Endodermal cell (in vitro differentiated cells): ENCODE measurements at places on chromosomes 16 and 17. TPM values are rescaled to one million over a fixed set of nuclear protein-coding genes. Genes with fewer than 3 reads are reported as not detected.

GRCh38 chr17:2084036-2084765 is 29.3 kb downstream of the HIC1 start:
- DNase-seq = no peak

DNA sequence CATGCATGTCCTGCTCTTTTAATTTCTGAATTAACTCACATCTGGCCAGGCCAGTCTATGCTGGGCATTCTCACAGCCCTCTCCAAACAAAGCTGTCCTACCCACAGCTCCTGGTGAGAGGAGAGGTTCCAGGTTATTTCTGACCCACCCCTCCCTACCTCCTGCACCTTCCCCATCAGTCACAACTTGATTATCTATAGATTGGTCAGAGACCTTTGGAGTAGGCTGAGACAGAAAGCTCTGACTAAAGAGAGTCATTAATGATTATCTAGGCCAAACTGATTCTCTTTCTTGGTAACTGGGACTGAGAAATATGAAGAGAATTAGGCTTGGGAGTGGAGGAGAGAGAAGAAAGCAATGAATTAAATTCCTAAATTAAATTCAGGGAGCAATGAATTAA is 1.4 kb upstream of the KRT222 start:
- DNase-seq = no peak

GRCh38 chr16:83676086-83676485 is 131.7 kb upstream of the HSBP1 start:
- DNase-seq = no peak

DNA sequence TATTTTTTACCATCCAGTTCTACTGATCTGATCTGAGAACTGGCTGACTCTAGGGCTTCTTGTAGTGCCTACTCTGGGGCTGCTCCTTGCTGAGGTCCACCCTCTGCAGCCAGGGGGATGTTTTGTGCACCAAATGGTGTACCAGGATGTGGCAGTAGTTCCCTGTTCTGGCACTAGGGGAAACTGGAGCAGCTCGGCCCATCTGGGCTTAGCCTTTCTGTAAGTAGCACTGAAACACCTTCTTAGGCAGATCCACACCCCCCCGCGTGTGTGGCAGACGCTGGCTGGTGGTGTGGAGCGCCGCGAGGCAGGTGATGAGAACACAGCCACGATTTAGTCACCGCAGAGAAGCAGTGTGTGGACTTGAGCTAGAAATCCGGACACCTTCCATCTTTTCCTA is 17.0 kb downstream of the DUSP14 start:
- DNase-seq = peak; percentile 94

- DNase-seq = no peak
Observed at GRCh38 chr16:58906981-58907715, 173.0 kb upstream of the GOT2 start.

DNA sequence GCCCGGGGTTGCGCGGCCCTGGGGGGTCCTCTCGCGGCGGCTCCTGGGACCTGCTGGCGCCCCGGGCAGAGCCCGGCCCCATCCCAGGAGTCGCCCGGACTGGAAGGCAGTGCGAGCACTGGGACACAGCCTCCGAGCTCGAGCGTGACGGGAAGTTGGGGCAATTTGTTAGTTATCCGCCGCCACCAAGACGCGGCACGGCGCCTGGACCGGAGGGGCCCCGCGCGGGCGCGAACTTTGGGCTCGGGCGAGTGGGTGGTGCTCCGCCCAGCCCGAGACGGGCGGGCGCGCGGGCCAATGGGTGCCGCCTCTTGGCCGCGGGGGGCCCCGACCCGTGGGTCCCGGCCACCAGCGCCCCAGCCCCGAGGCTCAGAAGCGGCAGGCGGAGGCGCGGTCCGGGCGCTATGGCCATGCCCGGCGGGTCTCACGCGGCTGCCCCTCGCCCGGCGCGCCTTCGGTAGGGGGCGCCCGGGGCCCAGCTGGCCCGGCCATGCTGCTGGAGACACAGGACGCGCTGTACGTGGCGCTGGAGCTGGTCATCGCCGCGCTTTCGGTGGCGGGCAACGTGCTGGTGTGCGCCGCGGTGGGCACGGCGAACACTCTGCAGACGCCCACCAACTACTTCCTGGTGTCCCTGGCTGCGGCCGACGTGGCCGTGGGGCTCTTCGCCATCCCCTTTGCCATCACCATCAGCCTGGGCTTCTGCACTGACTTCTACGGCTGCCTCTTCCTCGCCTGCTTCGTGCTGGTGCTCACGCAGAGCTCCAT is at the start of gene ADORA2B:
TSS of gene ADORA2B (plus strand) at position 372 of the 768 bp plus-strand sequence. CDS start at position 491, 119 bp downstream.
- DNase-seq = peak; percentile 95

- no peak for DNase-seq
Observed at GRCh38 chr16:5188318-5188988, 90.9 kb upstream of the EEF2KMT start.

DNA sequence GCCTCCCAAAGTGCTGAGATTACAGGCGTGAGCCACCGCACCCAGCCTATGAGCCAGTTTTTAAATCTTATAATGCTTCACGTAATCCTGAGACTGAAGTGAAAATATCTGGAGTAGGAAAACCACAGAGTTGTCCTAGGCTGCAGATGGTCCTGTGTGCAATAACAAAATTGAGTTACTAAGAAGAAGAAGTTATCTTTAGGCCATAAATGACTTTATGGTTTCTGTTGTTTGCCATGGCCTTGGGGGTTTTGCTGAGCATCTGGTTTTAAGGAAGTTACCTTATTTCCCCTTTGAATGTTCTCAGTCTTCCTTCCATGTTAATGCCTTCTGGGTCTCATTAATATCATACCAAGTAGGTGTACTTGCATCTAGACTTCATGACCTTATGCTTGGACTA is 16.5 kb downstream of the NMT1 start:
- DNase-seq = no peak

- no peak for DNase-seq
Observed at GRCh38 chr17:8695916-8696415, 48.7 kb downstream of the CCDC42 start.

DNA sequence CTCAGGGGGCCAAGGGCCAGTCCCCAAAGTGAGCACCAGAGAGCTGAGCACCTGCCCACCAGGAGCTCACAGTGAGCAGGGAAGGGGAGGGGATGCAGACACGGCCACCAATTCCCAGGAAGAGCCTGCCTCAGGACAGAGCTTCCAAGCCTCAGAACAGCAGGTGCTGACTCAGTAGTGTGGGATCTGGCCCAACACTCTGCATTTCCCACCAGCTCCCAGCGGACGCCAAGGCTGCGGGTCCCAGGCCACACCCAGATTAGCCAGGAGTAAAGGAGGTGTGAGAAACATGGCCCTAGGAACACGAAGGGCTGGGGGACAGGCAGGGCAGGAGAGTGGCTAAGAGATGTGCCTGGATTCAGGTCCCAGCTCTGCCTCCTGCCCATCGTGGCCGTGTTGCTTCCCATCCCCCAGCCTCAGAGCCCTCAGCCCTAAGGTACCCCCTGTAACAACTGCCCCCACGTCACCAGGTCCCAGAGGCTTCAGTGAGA is 28.4 kb upstream of the EIF1 start:
- DNase-seq = peak; percentile 66

DNA sequence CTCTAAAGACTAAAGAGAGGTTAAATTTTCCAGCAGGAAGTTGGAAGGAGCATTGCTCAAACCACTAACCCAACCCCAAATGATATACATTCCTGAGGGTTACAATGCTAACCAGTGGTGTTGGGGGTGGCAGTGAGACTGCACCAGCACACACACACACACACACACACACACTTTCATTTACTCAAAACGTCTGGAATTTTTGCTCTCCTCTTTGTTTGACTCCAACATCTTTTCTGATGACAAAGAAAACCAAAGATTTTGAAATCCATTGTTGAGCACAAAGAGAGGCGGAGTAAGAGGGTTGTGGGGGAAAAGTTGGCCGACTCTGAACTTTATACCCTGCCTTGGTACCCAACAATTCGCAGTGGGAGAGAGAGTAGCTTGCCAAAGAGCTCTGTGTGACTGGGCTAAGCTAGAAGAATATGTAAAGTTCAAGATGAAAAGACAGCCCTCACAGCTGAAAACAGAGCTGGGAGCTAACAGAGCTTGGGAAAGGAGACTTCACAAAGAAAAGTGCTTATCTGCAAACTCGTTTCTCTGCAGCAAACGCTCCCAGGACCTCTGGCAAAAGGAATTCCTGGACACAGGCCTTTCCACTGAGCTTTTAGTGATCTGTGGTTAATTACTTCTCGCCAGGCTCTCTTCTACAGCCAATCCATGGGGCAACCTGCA is 426.0 kb upstream of the CDH11 start:
- DNase-seq = peak; percentile 69

DNA sequence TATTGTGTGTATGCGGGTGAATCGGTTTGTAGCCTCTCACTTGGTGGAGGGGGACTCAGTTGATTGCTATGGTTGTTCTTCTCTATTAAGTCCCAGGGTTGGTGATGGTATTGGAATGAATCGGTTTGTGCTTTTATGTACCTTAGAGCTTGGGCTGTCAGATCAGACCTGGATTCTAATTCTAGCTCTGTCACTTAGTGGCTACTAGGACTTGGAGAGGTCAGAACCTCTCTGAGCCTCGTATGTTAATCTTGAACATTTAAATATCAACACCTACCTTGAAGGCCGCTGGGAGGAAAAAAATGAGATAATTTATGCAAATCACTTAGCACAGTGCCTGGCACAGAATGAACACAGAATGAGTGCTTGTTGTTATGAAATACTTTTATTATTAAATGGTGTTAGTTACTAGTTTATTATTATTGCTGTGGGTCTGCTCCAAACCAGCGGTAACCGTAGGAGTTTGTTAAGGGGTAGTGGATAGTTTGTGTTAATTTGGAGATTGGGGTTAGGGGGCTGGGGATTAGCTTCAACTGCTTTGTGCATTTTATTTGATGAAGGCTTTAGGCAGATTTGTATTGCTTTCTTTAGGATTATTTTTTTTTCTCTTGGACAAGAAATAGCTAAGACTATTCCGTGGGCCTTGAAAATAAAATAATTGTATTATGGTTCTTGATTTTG is 3.5 kb downstream of the KDM6B start:
- DNase-seq = no peak

- DNase-seq = no peak
Observed at GRCh38 chr16:84742641-84743092, 42.9 kb downstream of the USP10 start.

DNA sequence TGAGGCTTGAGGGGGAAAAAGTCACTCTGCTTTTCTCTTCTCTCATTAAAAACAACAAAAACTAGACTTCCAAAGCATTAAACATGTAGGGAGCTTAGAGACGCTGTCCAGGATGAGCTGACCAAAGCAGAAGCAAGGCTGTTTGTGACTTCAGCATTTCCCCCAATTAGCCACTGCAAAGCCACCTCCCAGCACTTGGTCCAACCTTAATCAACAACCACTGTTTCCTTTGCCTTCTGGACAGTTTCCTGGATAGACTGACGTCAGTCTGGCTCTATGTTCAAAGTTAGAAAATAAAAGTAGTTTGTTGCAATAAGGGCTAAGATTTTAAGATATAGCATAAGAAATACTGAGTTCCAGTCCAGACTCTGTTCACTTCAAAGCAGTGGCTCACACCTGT is 3.1 kb downstream of the TMEM231 start:
- DNase-seq = no peak

DNA sequence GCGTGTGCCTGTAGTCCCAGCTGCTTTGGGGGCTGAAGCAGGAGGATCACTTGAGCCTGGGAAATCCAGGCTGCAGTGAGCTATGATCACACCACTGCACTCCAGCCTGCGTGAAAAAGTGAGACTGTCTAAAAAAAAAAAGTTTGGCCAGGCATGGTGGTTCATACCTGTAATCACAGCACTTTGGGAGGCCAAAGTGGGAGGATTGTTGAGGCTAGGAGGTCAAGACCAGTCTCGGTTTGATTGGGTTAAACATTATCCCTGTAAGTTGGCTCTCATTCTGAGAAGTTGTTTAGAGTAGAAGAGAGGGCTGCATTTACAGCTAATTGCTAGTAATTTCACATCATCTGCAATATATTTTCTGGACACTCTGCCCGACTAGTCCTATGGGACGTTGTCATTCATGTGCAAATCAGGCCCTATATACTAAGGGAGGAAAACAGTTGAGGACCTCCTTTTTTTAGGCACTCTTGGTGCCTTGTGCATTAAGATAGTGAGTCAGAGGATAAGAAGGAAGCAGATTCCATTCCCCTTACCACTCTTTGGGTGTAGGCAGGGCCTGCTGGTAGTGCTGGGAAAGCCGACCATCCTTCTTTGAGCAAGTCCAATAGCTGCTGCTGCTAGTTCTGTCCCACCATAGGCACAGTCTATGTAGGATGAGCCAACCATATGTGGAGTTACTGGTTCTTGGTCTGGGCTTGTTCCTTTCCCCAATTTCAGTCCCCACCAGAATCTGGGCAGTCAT is 18.7 kb downstream of the HMOX2 start:
- DNase-seq = no peak

DNA sequence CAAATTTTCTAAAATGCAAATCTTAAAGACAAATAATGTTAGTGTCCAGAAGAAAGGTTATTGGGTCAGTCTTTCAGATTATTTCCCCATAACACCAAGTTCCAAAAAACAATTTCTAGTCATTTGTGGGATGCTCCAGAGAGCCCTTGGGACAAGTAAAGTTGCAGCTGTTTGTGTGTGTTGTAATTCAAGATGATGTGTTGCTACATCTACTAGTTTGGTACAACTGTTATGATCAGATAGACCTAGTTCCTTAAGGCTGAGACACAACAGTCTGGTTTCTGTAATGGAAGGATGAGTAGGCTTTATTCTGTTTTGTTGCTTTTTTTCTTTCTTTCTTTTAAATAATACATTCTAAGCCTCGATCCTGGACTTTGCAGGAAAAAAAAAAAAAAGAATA is 41.9 kb downstream of the PIGL start:
- no peak for DNase-seq

- DNase-seq = peak; percentile 61
Observed at GRCh38 chr17:21249086-21249795, 4.0 kb downstream of the NATD1 start.

- DNase-seq = no peak
Observed at GRCh38 chr16:77227745-77228144, 28.5 kb downstream of the SYCE1L start.

DNA sequence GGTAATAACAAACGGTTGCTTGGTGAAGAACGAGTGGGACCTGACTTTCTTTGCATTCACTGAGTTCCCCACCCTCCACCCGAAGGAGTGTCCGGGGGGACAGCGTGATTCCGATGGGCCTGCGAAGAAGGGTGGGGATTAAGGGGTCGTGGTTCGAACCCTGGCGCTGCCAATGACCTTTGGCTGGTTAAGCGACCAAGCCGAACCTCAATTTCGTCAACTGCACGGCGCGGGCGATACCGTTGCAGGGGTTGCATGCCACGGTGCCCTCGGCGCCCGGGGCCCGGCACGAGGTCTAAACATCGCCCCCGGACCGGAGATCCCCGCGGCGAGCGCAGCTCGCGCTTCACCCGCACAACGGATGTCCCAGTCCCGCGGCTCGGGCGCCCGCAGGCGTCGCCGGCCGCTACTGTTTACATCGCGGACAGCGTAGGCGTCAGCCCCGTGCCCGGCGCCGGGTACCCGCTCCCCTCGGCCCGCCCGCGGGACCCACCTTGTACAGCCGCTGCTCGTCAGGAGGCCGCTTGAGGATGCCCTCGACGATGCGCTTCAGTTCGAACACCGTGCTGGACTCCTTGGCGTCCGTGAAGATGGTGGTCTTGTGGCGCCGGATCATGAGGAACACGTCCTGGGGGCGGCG is 460 bp downstream of the ELOB start:
- no peak for DNase-seq

The SCGB1C2 gene
- not detected in 2 replicates for total RNA-seq

The PPP1R27 gene
- not detected in 3 replicates for total RNA-seq

The P2RX1 gene
- not detected in 3 replicates for total RNA-seq

The CNTROB gene
- total RNA-seq = 57.4 to 80.6 TPM (median 61.3 TPM) in 3 replicates

The AGRP gene
- not detected in 3 replicates for total RNA-seq

The PYY gene
- total RNA-seq = 1.1 and 1.4 TPM in 2 replicates

The GRB2 gene
- 77.9 to 85.5 TPM (median 84.5 TPM) in 3 replicates for total RNA-seq

The MMP28 gene
- not detected in 2 replicates for total RNA-seq

The ANKRD40CL gene
- total RNA-seq = not detected in 2 replicates

The SMG1 gene
- total RNA-seq = 100 to 109 TPM (median 104 TPM) in 3 replicates

The TM4SF5 gene
- not detected in 2 replicates for total RNA-seq

The ABI3 gene
- 0.21 to 0.63 TPM (median 0.58 TPM) in 3 replicates for total RNA-seq

The PLXDC1 gene
- 9.0 to 15.5 TPM (median 11.5 TPM) in 3 replicates for total RNA-seq

The MCRIP1 gene
- total RNA-seq = 166 and 183 TPM in 2 replicates
